Left colon (tissue), 2 donors: ENCODE measurements at places on chromosomes 6 and 20. TPM values are rescaled to one million over a fixed set of nuclear protein-coding genes. Genes with fewer than 3 reads are reported as not detected.
A peak's percentile ranks its signal among the peaks of the same experiment; 100 is the strongest.

DNA sequence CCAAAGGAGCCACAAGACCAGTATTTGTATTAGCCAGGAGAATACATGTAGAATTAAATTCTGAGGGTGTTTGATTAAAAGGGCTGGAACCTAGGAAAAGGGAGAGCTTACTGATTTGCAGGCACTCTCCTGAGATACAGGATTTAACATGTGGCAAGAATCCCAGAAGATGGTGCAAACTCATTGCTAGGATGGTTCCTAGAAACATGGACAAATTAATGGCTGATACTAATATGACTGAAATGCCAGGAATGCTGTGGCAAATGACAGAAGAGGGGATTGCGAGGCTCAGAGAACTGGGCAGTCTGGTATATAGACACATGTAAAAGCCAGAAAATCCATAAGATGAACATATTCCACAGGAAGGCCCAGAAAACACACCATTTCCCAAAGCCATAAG lies 118.1 kb downstream of the RWDD2A start:
- no peak for DNase-seq

DNA sequence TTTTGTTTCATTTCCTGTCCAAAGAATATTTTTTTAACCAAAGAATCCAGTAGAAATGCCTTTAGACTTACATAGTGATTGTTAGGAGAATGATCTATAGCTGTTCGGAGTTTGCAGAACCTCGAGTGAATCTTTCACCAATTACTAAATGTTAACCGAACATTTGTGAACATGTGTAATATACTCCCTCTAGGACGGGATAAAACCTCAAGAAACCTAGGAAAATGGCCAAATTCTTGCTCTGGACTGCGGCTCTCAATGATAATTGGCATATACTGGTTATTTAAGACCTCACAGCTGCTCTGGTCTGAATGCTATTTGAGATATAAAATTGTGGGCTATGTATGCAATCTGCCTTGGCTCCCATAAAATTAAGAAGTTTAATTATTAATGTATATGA lies 137.1 kb downstream of the PACRG start:
- no peak for DNase-seq

GRCh38 chr20:31603822-31604566 lies 1.1 kb upstream of the ID1 start:
- peak; percentile 98 for DNase-seq

DNA sequence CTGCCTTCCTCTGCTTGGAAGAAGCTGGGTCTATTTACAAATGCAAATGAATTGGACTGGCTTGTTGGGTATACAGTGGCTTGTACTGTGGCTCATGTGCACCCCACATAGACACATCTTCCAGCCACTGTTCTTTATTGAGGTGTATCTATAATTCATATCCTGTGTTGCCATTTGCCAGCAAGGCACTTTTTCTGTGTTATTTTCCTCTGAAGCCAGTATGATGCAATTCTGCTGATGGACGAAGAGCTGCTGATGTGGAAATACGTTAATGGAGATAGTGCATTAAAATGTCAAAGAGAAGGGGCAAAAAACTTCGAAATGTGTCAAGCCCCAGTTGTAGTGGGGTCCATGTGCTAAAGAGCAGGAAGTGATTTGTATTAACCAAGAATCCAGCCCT lies 167.5 kb downstream of the TMEM242 start:
- no peak for DNase-seq

DNA sequence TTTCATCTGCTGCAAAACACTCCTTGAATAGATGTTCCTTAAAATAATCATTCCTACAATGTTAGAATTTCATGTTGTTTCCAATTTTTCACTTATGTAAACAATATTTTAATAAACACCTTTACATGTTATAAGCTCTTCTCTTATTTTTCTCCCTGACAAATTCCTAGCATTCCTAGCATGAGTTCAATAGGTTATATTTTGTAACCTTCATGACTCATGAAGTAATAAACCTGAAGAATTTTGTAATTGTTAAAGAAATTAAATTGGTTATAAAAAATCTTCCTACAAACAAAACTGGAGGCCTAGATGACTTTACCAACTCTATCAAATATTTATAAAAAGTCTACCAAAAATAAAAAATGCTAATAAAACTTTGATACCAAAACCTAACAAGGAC lies 66.3 kb downstream of the NT5E start:
- no peak for DNase-seq

DNA sequence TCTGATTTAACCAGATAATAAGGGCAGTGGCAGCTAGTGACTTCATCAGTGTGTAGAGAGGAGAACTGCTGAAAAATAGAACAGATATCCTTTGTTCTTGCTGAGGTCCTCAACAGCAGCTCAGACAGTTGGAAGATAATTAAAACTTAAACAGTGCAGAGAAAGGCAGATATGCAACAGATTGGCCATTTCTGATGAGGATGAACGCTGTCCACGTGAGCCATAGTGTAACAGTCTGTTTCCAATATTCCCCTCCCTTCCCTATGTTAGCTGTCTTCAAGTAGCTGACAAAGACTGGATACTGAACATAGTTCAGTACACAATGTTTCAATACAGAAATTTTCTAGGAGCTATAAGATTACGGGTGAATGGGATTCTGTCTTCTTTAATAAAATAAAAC lies 291.4 kb downstream of the BTBD9 start:
- DNase-seq: no peak

The TMEM217 gene
- total RNA-seq: 4.0 TPM

The NRSN1 gene
- total RNA-seq: 0.12 TPM

The FAM229B gene
- total RNA-seq: 3.3 TPM

The APOBEC2 gene
- total RNA-seq: not detected

The ZNF337 gene
- total RNA-seq: 8.3 TPM

The EYA2 gene
- total RNA-seq: 21.0 TPM
